Mesenteric fat pad (tissue), 1 donor: ENCODE measurements at places on chromosomes 5 and 9. TPM values are rescaled to one million over a fixed set of nuclear protein-coding genes. Genes with fewer than 3 reads are reported as not detected.
A peak's percentile ranks its signal among the peaks of the same experiment; 100 is the strongest.

DNA sequence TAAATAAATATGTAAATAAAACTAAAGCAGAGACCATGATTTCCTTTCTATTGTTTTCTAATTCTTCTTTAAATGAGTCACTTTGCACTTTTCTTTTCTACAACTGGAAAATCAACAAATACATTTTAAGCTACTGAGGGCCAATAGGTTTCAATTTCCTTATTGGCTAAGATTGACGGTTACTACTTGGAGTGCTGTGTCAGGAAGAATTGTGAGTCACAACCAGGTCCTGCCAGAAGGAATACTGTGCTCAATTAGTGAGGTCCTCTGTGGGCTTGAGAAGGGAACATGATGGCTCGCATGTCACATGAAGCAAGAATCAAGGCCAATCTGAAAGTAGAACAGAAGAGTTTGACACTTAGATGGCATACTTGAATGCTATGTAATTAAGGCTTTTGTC is 110.8 kb downstream of the HMHB1 start:
- no peak for DNase-seq

GRCh38 chr5:2295476-2295875 is 412.8 kb upstream of the IRX4 start:
- peak; percentile 88 for DNase-seq

DNA sequence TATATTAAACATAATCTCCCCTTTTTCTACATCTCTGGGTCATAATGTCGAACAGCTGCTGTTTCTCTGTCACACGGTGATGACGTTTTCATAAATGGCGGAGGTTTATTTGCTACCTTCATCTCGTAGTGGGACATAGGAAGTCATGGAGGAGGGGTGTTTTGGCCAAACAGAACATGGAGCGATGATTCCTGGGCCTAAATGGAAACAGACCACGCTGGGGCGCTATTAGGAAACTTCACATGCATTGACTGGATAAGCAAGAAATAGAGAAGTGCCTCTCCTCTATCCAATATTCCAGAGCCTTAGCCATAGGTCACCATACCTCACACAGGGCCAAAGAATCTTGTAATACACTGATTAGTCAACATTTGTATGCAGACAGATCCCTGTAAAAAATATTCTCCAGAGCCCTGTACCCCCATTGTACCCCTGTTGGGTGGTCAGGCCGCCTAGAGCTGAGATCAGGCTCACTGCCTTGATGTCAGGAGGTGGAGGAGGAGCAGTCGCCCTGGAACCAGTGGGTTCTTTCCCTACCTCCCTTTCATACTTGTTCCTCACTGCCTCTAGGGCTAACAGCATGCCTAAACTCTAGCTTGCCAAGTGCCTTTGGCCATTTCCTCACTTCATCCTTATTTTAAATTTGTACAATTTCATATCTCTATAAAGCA is 77.8 kb upstream of the SPIN1 start:
- no peak for DNase-seq

GRCh38 chr9:131117121-131117761 is 8.1 kb upstream of the NUP214 start:
- no peak for DNase-seq

Gene C1QTNF2
- 0.64 TPM for total RNA-seq

Gene C9orf153
- total RNA-seq = 0.55 TPM

Gene SPINK13
- total RNA-seq = not detected

Gene SPAAR
- total RNA-seq = 25.3 TPM
